ENCODE measurements at places on chromosomes 5 and 9. TPM values are rescaled to one million over a fixed set of nuclear protein-coding genes. Genes with fewer than 3 reads are reported as not detected.

The IL3 gene
- total RNA-seq, result 6.0 TPM

The FAT2 gene
- not detected for total RNA-seq

The SEMA4D gene
- total RNA-seq, result 399 TPM

The SLC36A3 gene
- not detected for total RNA-seq

The CDC20B gene
- total RNA-seq, result 0.17 TPM

The EXOSC3 gene
- total RNA-seq, result 67.8 TPM
